Activated CD8-positive, alpha-beta T cell treated with anti-CD3 and anti-CD28 coated beads for 36 hours (primary cell): ENCODE measurements at places on chromosomes 7 and 10.

DNA sequence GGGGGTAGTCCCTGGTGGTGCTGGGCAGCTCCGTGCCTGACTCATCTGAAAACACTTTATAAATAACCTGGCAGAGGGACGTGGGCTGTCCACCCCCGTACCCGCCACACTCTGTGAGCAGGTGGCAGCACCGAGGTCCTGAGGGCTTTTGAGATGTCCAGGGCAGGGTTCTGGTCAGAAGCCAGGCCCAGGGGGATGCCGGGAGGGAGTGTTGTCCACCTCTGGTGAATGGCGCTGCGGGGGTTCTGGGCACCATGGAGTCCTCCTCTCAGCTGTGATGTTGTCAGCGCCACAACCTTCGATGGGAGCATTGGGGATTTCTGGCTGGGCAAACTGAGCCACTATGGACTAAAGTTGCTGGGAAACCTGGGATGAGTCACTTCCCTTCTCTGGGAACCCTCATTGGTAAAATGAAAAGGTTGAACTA lies 27.4 kb upstream of the GOLGA7B start:
- no peak for DNase-seq

DNA sequence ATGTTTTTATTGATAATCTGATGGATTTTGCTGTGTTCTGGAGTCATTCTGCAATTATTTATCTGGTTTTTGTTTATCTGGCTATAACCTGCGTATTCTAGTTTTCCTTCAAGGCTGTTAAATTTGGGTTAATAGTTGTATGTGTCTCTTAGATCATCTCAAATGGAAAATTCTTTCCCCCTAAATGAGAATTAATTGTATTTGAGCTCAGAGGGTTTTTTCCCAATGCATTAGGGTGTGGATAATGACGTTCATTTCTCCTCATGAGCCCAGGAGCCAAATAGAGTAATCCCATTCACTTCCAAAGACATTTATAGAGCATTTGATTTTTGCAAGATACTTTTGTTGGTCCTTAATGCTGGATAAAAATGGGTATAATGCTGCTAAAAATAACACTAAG lies 564.6 kb downstream of the GALNT17 start:
- no peak for DNase-seq

DNA sequence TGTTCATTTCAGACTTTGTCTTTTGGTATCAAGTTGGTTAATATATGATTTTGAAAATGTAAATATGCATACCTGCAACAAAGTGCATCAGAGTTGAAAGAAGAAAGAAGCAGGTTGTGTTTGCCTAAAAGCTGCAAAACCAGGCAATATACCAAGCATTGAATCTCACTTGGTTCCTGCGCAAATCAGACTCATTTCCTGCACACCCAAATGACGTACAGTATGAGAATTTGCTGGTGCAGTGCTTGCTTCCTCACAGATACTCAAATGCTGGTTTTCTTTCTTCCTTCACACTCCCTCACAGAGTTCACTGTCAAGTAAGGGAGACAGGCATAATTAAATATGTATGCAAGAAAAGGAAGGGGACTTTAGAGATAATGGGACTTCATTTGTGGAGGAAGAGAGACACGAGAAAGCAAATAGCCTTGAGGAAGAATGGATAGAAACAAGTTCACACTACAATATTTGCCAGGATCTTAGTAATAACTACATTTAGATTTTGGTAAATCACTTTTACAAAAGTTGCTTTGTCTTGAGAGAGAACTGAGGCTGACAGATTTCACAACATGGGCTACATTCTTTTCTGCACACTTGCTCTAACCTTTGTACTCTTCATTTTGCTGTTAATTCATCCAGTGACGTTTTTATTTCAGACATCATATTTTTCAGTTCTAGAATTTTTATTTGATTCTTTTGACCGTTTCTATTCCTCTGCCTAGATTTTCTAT lies 56.9 kb upstream of the AOAH start:
- peak; percentile 38 for DNase-seq

DNA sequence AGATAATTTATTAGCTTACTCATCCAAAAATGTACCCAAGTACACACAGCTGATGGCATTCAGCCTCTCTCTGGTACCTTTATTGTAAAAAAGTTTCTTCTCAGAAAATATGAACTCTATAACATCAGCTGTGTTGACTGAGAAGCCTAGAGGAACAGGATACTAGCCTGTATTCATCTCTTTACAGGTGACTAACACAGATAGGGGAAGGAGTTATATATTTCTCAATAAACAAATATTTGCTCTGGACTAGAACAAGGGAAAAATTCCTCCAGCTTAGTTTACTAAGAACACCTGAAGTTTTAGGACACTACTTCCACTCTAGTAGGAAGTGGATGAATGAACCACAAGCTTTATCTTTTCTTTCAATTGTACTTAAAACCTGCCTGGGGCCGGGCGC lies 67.8 kb downstream of the ZNF248 start:
- DNase-seq, result no peak

DNA sequence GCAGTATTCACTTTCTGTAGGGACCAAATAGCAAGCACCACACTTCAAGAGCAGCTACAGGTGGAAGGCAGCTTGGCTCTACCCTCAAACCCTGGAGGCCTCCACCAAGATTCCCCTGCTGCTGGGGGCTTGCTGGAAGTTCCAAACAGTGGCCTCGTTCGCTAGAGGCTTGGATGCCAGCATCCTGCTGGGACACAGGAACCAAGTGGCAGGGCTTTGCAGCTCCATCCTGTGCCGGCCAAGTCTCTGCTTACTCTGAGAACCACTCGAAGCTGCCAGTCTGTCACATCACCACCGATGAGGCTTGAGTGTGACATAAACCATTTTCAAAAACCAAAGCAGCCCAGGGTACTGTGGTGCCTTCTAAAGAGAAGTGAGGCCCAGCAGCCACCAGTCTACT lies 69.2 kb upstream of the UNC5B start:
- DNase-seq, result no peak

DNA sequence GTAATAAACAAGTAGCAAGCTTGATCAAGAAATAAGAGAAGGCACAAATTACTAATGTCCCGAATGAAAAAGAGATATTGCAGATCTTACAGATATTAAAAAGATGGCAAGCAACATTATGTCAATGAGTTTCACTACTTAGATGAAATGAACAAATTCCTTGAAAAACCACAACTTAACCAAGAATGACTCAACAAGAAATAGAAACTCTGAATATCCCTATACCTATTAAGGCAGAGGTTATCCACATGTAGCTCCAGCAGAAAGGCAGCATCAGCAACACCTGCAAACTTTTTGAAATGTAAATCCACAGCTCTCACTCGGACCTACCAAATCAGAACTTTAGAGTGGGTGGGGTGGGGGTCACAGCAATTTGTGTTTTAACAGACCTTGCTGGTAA lies 33.6 kb downstream of the PDE1C start:
- DNase-seq, result no peak

DNA sequence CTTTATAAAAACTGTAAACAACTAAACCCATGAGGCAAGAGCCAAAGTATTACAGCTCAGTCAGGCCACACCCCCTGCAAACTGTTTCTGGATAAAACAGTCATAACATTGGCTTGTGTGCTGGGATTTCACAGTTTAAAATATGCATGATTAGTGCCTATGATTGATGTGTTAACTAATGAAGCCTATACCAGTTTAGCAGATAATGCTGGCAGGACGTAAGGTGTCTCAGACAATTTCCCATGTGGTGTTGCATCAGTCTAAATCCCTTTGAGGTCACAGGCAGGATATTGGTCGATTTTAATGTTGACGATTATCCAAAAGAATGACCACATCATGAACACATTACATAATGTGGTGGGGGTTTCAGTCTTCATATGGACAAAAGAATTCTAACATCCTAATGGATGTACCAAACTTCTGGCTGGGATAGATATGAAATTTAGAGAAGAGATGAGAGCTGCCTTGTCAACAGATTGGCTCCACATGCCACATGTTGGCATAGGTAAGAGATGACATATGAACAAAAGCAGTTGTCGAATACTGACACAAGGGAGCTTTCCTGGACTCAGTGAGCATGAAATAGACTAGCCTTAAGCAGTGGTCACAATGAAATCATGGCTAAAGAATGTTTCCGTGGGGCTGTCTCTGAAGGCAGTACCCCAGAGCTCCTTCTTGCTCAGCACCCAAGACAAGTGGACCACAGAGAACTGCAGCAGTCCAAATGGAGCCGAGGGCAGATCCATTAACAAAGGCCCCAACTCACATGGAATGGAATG lies 445.6 kb downstream of the GFRA1 start:
- DNase-seq, result no peak

DNA sequence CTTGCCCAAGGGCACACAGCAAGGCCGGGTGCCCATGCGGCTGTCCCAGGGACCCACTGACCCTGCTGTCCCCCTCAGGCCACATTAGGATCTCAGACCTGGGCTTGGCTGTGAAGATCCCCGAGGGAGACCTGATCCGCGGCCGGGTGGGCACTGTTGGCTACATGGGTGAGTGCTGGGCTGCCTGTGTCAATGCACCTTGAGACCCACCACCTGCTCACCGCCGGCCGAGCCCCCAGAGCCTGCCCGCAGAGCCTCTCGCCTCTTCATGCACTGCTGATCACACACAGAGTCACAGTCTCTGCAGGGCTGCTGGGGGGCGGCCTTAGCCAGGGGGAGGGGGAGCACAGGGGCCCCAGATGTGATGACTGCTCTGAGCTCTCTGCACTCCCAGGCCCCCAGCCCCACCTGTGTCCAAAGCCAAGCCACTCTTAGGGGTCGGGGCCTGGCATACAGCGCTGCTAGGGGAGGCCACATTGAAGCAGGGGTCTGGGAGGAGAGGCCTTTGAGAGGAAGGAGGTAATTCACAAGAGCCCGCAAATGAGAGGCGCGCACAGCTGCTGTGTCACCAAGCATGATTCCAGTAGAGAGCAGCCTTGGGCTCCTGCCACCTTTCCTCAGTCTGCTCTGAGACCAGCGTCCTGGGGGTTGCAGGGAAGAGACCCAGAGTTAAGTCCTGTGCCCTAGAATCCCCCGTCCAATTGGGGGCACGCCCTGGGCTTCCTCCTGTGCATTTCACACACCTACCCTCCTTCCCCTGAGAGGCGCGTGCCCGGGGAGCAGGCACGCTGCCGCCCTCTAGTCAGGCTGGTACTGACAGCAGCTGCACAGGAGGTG lies 100.4 kb downstream of the RGS10 start:
- no peak for DNase-seq

- no peak for DNase-seq
Observed at GRCh38 chr7:15332956-15333355, 228.9 kb downstream of the AGMO start.

DNA sequence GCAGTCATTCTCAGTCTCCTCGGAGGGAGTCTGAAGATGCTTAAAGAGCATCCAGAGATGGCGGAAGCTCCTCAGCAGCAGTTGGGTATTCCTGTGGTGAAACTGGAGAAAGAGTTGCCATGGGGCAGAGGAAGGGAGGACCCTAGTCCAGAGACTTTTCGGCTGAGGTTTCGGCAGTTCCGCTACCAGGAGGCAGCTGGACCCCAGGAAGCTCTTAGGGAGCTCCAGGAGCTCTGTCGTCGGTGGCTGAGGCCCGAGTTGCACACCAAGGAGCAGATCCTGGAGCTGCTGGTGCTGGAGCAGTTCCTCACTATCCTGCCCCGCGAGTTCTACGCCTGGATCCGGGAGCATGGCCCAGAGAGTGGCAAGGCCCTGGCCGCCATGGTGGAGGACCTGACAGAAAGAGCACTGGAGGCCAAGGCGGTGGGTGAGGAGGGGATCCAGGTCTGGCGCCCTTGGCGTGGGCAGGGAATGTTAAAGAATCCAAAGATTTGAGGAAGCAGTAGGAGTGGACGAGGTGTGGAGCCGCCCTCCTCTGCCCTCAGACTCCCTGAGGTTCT lies 2.9 kb downstream of the ZSCAN25 start:
- no peak for DNase-seq

DNA sequence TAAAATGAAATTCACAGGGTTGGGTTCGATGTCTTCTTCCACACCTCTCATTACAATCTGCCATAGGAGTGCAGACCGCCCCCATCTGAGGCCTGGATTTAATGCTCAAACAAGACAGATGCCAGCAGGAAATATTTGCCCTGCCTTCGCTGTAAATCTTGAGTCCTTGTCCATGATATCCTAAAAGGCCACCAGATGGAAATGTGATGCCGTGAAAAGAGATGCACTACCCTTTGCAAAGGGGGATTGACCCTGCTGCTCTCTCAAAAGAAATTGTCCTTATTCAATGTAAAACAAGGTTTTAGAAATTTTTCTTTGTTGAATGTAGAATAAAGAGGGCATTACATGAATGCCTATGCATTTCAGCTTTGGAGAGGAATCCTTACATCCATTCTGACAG lies 37.5 kb downstream of the AGAP4 start:
- no peak for DNase-seq

GRCh38 chr7:21749378-21749777 lies 196.3 kb downstream of the CDCA7L start:
- DNase-seq, result no peak

- no peak for DNase-seq
Observed at GRCh38 chr7:65436163-65436562, 62.5 kb downstream of the ZNF92 start.

DNA sequence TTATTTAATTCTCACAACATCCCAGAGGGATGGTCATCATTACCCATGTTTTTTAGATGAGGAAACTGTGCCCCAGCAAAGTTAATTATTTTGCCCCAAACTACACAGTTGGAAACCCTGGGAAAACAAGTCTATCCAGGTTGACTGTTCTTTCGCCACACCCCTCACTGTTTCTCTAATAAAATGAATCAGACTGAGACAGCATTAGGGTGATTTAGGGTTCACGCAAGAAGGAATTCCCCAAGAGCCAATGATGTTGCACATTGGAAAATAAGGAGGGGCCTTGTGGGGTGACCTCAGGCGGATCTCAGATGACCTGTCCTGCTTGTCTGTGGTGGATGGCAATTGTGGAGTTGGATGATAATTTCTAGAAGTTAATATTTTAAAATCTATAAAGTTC lies 135.7 kb upstream of the TBX20 start:
- no peak for DNase-seq

DNA sequence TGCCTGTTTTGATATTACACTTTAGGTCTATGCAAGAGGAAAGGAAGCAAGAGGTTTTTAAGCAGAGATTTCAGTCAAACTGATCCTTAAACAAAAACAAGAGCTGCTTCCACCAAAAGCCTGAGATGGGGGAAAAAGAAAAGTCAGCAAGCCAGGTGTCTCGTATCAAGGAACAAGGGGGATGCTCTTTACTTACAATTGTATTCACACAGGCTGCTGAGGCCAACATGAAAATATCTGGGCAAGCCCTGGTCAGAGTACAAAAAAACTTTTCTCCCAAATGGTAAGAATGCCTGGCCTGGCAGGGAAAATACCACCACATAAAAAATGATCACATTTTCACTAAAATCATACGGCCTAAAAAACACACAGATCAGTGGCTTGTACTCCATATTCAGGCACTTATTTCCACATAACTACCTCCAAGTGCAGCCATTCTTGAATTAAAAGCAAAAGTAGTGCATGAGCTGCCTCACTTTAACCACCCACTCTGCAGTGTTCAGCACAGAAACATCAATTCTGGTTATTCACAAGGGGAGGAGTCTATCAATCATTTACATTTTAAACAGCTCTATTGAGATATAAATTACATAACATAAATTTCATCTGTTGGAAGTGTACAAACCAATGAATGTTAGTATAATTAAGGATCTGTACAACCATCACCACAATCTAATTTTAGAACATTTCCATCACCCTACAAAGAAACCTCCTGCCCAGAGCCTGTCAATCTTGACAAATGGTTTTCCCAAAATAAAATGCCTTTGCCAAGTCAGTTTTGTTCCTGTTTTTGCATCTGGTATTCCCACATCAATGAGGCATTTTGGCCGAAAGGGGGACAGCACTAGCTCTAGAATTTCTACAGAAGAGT lies 70.2 kb downstream of the GRB10 start:
- DNase-seq, result no peak
